Activated naive CD8-positive, alpha-beta T cell treated with anti-CD3 and anti-CD28 coated beads, Interleukin-2, amount 50 U/mL, for 16 hours (primary cell): ENCODE measurements at places on chromosomes 5 and 9.

GRCh38 chr5:162221910-162222309, 154.3 kb downstream of the GABRG2 start:
- DNase-seq = no peak

- peak; percentile 35 for DNase-seq
Measured at GRCh38 chr9:72280913-72281500, 84.0 kb downstream of the ZFAND5 start.

- DNase-seq = no peak
Measured at GRCh38 chr5:64680289-64680688, 10.0 kb upstream of the SHISAL2B start.

GRCh38 chr5:175750511-175750931, 92.7 kb downstream of the HRH2 start:
- DNase-seq = no peak

GRCh38 chr5:113153512-113154097, 177.0 kb downstream of the DCP2 start:
- DNase-seq = no peak

GRCh38 chr5:6491196-6491918, 42.7 kb downstream of the UBE2QL1 start:
- DNase-seq = no peak

- no peak for DNase-seq
Measured at GRCh38 chr9:106619211-106619610, 243.8 kb upstream of the ZNF462 start.

DNA sequence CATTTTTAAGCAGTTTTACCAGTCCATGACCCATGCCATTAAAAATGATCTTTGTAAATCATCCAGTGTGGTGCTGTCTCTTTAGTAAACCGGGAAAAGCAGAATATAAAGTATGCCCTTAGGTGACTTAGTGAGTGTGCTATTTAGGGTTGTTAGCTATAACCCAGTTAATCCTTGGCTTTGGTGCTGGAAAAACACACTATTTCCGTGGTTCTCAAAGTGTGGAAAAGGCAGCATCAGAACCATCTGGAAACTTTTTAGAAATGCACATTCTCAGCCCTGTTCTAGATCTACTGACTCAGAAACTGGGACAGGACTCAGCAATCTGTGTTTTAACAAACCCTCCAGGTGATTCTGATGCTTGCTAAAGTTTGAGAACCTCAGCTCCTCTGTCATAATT, 123.6 kb upstream of the ZNF608 start:
- no peak for DNase-seq

DNA sequence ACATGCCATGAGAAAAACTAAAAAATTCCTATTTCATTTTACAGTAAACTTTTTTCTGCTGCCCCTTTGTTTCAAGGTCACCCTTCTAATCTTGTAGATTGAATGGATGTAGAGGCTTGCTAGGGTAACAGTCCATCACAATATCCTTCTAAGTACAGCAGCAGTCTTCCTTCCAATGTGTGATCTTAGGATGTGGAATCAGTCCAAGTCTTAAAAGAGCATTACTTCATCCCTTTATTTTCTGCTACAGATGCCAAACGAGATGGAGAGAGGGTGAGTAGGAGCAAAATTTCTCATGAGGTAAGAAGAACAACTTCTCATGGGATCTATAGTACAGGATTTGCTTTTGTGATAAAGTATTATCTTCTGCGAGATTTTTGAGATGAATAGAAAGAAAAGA, 704 bp upstream of the IL33 start:
- no peak for DNase-seq

DNA sequence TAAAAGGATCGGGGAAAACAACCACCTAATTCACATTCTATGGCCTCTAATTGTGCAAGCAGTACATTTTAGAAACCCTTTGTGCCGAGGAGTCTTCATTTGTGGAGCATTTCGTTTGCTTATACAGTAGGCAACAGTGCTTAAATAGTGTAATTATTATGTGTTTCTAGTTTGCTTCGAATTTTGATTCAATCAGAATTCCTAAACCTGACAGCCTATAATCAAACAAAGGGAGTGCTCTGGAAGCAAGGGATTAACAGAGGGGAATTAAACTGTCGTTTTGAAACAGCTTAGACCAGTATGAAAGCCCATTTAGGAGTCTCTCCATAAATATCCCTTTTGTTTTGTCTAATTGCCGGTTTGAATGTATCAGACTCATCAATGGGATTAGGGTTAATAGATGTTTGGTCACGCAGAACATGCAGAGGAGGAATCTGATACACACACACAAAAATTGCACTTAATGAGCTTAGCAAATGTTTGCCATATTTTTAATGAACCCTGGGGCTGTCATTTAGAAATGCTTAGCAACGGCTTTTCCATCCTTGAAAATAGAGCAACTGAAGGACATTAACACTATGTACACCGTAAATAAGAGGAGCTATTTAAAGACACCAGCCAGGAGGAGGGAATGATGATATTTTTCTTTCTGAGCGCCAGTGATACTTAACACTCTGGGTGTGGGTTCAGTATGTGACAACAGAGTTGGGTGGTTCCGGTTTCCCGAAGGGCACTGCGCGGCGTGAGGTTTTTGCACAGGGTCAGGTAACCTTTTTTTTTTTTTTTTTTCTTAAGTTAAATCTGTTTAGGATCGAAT, 404.7 kb downstream of the TLE4 start:
- no peak for DNase-seq

DNA sequence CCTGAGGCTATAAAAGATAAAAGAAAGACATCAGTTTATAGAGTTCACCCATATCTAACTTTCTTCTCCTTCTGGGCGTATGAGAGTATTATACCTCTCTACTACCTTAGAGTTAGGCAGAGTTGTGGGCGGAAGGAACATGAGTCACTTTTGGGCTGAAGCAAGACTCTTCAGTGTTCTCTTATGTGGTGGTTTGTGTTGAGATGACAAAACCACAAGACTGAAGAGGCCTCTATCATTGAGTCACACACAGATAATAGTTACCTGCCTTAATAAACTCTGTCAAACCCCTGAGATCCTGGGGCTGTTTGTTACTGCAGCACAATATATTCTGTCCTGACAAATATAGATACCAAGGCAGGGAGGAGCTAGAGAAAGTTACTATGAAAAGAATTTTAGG, 184.2 kb downstream of the EFNA5 start:
- no peak for DNase-seq
